ENCODE measurements at places on chromosomes 12 and 14. TPM values are rescaled to one million over a fixed set of nuclear protein-coding genes. Genes with fewer than 3 reads are reported as not detected.

The ZFYVE1 gene
- 13.2 TPM for total RNA-seq

The TOMM20L gene
- total RNA-seq, result not detected

The RARG gene
- total RNA-seq, result 32.1 TPM

The ACOT6 gene
- not detected for total RNA-seq

The FAM186B gene
- 0.65 TPM for total RNA-seq

The SYNDIG1L gene
- 0.10 TPM for total RNA-seq

The MMP19 gene
- total RNA-seq, result 0.88 TPM

The IFNG gene
- total RNA-seq, result not detected

The FLRT2 gene
- total RNA-seq, result 8.1 TPM

The HSP90B1 gene
- 777 TPM for total RNA-seq

The AICDA gene
- total RNA-seq, result not detected
